Renal pelvis (tissue), 12 donors: ENCODE measurements at places on chromosomes 12 and 14. TPM values are rescaled to one million over a fixed set of nuclear protein-coding genes. Genes with fewer than 3 reads are reported as not detected.

Gene APPL2
- 86.4 TPM for polyA plus RNA-seq

Gene PRR4
- 5.9 TPM for polyA plus RNA-seq

Gene CAPZA3
- polyA plus RNA-seq = 0.16 TPM

Gene SRRM4
- polyA plus RNA-seq = 0.04 TPM

Gene ANAPC7
- polyA plus RNA-seq = 63.4 TPM
